Mucosa of gallbladder (tissue), 1 donor: ENCODE measurements at places on chromosomes 13 and 19.
A peak's percentile ranks its signal among the peaks of the same experiment; 100 is the strongest.

DNA sequence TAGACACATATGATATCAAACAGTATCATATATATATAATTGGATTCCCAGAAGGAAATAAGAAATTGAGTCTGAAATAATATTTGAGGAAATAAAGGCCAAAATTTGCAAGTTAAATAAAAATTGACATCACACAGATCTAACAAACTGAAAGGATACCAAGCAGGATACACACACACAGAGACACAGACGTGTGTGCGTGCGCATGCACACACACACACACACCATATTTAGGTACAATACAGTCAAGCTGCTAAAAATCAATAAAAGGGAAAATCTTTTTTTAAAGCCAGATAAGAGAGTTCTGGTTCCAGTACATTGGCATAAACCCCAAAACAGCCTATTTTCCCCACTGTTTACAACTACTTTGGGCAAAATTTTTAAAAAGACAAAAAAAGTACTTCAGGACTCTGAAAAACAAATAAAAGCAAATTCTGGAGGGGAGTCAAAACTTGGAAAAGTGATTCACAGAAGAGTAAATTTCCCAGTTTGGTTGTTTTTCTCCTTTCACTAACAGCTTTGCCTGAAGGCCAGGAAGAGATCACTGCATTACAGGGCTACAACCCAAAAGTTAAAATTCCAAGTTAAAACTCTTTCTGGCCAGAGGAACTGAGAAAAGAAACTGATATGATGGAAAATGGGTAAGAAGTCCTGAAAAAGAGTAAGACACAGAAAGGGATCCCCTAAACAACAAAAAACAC, 16.2 kb downstream of the MYCBP2 start:
- DNase-seq, result no peak

DNA sequence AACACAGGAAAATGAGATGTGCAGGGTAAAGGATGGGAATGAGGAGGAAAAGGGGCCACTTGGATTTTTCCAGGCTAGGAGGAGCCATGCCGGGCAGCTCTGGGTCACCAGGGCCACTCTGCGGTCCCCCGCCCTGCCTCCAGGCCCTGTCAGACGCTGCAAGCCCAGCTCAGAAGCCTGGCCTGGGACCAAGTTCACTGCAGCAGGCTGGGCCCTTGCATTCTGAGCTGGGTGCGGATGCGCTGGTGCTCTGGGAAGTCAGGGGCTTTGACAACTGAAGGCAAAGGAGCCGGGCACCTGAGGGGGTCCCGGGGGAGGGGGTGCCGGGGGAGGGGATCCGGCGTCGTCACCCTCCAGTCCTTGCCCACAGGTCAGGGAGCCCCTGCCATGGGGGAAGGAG, 77.5 kb downstream of the WTIP start:
- DNase-seq, result no peak

DNA sequence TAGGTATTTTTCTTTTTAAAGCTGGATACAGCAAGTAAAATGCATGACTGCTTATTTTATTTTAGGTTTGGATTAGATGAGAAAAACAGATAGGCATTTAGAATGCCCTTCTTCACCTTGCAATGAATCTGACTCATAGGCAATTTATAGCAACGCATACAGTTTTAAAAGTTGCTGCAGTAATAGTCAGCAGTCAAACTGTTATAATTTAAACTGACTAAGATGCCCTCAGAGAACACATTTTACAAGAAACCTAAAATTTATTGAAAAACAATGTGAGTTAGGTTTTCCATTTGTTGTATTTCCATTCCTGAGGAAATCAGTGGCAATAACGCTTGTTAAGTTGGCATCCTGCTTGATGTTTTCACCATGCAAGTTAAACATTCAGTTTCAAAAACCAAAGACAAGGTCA, 1128.2 kb upstream of the PCDH9 start:
- DNase-seq, result no peak

DNA sequence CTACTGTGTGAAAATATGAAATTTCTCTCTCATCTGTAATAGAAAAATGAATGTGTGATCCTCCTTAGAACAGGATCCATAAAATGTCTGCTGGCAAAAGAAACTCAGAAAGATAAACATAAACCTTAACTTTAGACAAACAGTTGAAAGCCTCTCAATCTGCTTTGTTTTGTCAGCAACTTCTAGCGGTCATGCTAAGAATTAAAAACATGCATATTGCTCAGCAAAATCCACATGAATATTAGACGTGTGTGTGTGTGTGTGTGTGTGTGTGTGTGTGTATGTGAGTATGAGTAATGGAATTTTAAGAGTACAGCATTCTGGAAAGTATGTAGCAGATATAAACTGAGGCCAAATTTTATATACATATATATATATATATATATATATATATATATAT, 1779.2 kb upstream of the MIR17HG start:
- DNase-seq, result no peak

DNA sequence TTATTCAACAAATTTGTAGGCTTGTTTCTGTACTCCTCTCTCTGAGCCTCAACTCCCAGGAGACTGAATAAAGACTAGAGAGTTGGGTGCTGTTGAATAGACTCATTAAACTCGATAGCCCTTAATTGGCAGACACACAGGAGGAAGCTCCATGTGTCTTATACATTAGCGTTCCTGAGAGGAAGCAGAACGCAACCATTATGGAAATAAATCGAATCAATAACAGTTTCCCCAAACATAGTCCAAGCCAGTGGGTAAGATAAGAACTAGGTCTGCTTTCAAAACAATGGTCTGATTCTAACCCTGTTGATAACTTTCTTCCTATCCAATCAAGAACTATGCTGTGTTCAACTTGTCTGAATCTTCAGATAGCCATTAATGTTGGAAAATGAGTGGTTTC, 118.1 kb upstream of the FNDC3A start:
- DNase-seq, result no peak

DNA sequence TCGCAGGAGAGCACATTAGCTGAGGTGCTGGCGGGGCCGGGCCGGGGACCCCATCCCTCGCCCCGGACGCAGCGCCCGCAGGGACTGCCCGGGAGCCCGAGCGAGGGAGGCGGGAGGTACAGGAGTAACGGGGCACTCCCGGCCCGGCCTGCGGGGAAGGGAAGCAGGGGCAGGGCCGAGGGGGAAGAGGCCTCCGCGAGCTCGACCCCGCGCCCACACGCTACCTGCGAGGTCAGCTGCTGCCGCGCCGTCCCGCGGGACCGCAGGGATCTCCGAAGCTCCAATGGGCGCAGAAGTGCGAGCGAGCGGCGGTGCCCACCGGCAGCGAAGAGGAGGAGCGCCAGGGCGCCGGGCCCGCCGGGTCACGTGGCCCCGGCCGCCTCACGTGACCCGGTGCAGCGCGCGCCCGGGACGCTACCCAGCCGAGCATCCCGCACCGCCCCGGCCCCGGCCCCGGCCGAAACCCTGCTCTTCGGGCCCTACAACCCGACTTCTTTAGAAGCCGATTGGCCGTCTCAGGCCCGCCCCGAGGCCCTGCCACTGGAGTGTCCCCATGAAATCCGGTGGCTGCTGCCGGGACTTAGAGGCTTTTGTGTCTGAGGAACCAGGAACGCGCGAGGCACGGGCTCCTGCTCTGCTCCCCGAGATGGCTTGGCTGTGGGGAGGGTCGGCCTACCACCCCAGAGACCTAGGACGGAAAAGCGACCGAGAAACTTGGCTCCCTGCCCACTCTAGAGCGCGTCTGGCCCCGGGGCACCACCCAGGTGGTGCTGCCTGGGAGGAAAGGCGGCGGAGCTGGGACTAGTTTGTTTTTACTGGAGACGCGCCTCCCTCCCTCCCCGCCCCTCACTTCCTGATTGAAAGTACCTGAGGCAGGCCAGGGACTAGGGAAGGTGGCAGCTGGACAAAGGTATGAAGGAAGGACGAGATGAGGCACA, at the start of gene RCBTB1:
Gene RCBTB1, minus strand, starts transcription at position 339 of the 938 bp plus-strand sequence. CDS start 18,279 bp downstream, outside the sequence.
- peak; percentile 54 for DNase-seq

DNA sequence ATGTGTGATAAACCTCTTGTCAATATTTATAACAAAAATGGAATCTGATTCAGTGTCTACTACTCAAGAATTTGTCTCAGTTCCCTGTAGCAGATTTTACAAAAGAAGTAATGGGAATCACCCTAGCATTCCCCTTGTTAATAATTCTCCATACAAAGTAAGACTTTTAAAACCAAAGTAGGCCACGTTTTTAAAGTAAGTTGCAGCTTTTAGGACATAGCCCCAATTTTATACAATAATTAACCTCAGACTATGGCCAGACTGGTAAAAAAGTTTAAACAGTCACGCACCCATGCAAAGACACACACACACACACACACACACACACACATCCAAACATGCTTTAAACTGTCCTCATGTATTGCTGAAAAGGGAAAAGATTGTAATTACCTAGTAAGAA, 589.9 kb downstream of the PCDH9 start:
- DNase-seq, result no peak

GRCh38 chr19:10206226-10206885, 11.6 kb upstream of the DNMT1 start:
- no peak for DNase-seq

- DNase-seq, result no peak
These were observed 66.9 kb upstream of the DOCK9 start for GRCh38 chr13:99044764-99045163.

DNA sequence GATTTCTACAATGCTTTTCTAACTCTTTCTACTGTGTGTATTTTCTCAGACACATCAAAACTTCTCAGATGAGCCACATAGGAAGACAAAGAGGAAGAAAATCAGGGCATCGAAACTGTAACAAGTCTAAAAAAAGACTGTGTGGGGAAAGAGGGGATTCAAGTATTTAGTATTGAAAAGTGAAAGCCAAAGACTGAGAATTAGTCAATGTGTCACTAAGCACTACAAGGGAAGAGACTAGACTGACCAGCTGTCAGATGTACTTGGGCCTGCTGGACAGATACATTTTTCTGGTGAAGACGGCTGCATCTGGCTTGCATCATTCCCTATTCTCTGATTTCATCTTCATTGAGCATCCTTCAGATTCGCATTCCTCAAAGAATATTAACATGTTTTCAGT, 25.4 kb downstream of the COMMD6 start:
- DNase-seq, result no peak

DNA sequence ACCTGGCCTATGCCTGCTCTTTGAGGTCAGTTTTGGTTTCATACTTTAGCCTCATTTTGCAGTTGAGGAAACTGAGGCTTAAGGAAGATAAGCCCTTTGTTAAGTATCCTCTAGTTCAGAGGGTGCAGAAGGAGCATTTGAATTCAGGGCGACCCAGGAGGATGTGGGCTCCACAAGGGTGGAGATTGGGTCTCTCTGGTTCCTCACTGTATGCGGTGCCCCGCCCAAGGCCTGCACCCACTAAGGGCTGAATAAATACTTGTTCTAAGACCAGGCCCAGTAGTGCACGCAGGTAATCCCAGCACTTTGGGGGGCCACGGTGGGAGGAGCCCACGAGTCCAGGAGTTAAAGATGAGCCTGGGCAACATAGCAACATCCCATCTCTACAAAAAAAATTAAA, 768 bp upstream of the SLC44A2 start:
- no peak for DNase-seq

DNA sequence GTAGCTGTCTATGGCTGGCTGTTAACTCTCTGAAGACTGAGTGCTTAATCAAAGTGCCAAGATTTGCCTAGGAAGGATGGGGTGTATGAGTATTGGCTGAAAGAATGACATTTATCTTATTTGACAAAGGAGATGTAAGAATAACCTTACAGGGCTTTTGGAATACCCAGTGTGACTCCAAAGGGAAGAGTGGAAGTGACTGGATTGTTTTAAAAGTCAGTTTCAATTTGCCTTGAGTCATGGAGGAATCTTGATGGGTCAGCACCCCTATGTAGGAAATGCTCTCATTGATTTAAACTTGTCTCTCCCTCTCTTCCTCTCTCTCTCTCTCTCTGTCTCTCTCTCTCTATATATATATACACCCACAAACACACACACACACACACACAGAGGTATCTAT, 118.4 kb upstream of the CLDN10 start:
- DNase-seq, result no peak

DNA sequence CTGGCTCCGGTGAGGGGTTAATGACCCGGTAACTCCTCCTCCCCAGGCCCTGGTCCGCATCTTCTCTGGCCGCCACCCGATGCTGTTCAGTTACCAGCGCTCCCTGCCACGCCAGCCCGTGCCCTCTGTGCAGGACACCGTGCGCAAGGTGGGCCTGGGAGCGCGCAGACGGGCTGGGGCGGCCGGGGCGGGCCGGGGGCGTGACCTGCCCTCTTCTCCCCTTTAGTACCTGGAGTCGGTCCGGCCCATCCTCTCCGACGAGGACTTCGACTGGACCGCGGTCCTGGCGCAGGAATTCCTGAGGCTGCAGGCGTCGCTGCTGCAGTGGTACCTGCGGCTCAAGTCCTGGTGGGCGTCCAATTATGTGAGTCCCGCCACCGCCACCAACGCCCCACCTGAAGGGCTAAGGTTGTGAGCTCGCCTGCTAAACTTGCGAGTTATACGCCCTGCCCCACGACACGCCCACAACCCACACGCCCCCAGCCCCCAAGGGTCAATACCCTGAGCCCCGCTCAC, 10.4 kb downstream of the CPT1C start:
- no peak for DNase-seq

DNA sequence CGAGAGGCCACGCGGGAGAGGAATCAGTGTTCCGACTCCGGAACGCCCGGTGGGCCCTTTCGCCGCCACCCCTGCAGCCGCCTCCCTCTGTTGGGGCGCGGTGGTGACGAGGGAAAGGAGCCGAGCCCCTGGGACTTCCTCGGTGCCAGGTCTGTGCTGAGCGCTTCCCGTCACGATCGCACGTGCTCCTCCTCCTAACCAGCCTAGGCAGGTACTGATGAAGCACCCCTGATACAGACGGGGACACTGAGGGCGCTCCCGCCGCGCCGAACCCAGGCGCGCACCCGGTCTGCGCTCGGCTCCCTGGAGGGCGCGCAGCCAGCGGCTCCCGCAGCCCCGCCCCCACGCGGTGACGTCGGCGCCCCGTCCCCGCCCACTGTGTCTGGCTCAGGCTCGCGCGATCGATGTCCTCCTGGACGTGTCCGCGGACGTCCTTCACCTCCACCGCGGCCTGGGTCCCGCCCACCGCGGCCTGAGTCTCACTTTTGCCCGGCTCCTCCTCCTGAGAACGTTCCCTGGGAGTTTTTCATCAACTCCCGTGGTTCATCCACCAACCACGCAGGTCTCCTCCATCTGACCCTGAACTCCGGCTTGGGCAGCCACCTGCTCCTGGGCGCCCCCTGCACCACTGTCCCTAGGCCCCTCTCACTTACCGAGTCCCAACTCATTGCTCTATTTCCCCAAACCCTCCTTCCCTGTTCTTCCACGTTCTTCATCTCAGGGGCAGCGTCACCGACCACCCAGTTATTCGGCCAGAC, 2.6 kb upstream of the KLK15 start:
- DNase-seq, result peak; percentile 85

GRCh38 chr19:40444000-40444824, at the start of gene SERTAD3:
Gene SERTAD3 (minus strand): TSS chr19:40444335. CDS start chr19:40442080, 2,255 bp downstream.
- peak; percentile 97 for DNase-seq

GRCh38 chr19:41421314-41421713, 5.9 kb downstream of the B3GNT8 start:
- DNase-seq, result no peak

DNA sequence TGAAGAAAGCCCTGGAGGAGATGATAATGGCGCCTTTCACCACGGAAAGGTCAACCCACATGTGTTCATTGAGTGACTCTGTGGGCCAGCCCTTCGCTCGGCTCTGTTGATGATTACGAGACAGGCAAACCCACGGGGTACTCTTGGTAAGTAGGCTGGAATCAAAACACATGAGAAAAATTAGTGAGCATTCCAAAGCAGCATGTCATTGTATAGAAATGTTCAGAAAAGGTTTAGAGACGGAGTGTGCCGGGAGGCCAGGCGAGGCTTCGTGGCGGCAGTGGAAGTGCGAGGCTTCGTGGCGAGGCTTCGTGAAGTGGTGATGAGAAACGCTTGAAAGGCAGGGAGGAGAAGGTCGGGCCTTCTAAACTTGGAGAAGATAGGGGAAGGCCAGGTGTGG, 144.3 kb downstream of the ZNF536 start:
- no peak for DNase-seq
